CD4-positive, alpha-beta T cell treated with Interferon gamma for 1 hour (primary cell): ENCODE measurements at places on chromosomes 7 and 10.

- no peak for DNase-seq
Observed at GRCh38 chr10:50618624-50619023, 5.1 kb downstream of the SGMS1 start.

- DNase-seq = no peak
Observed at GRCh38 chr10:59880971-59881510, 25.3 kb downstream of the CCDC6 start.

DNA sequence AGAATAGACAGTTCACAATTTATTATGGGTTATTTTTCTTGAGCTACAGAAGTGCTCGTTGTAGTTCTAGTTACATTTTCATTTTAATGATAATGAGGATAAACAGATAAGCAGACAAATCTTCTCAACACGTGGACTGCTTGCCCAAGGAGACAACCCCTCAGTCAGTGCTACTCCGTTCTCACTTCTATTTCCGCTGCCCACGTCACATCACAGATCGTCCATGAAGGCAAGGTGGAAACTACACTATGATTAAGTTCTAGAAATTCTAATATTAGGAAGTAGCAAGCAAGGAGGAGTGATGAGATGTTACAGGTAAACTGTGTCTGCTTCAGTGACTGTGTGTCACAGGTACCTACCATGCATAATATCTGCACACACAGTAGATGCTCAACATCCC, 210.5 kb downstream of the CHCHD3 start:
- no peak for DNase-seq

DNA sequence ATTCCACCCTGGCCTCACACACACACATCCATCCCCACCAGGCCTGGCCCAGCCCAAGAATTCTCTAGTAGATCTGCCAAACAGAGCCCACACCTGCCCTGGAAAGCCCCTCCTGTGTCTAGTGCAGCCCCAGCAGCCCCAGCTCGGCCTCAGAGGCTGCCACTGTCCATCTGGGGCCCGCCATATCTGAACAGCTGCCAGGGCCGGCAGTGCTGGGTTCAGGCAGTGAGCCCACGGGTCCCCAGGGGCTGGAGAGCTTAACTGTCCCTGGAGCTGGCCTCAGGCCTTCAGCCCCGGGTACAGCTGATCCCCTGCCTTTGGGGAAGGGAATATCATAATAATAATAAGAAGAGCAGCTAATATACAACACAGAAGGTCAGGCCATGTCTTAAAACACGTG, 574 bp downstream of the MYL10 start:
- no peak for DNase-seq

DNA sequence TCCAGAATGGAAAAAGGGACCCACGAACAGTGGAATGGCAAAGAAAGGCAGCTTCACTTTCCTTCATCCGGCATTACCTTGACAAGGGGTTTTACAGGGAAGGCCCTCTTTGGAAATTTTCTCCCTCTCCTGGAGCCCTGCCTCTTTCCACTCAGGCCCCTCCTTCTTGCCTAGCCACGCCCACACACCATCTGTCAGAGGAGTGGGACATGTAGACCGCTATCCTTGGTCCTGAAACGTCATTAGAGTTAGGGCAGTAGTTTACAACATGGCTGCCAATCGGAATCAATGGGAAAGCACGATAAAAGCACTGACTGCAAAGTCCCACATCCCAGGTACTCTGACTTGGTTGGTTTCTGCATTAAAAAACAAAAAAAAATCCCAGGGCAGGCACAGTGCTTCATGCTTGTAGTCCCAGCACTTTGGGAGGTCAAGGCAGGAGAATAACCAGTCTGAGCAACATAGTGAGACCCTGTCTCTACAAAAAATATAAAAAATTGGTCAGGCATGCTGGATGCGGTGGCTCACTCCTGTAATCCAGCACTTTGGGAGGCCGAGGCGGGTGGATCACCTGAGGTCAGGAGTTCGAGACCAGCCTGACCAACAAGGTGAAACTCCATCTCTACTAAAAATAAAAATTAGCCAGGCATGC, 96.4 kb downstream of the MARCHF5 start:
- no peak for DNase-seq

DNA sequence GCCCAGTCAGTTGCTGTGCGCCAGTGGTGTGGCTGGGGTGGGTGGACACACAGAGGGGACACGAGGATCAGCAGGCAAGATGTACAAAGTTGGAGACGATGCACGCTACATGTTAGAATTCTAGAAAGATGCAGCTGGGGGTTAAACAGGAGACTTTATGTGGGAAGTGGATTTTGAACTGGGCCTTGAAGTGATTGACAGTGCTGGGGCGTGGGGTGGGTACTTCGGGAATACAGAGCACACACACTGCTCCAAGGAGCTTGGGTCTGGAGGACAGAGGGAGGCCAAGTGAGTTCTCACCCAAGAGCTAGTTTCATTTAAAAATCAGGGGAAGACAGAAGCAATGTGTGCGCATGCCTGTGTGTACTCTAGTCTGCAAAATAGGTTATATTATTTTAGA, 87.1 kb downstream of the CREM start:
- DNase-seq = no peak
